ENCODE measurements at places on chromosomes 1 and 21. TPM values are rescaled to one million over a fixed set of nuclear protein-coding genes. Genes with fewer than 3 reads are reported as not detected.

Gene SLC44A5
- 3.7 TPM for total RNA-seq

Gene DDAH1
- 20.7 TPM for total RNA-seq

Gene GJB3
- total RNA-seq: 0.74 TPM

Gene LAD1
- 0.67 TPM for total RNA-seq

Gene DCDC2B
- total RNA-seq: not detected

Gene PLA2G2F
- not detected for total RNA-seq

Gene ZFP69B
- 4.2 TPM for total RNA-seq

Gene UMODL1
- not detected for total RNA-seq

Gene SLFNL1
- total RNA-seq: 0.17 TPM

Gene VHLL
- total RNA-seq: not detected

Gene PTPN14
- 46.0 TPM for total RNA-seq

Gene PGLYRP3
- not detected for total RNA-seq

Gene CELA3A
- total RNA-seq: not detected

Gene FAM72A
- 13.8 TPM for total RNA-seq

Gene GCSAML
- total RNA-seq: 0.10 TPM

Data from A172 (cell line).